LHCN-M2 (cell line): ENCODE measurements at places on chromosomes 3 and 15. TPM values are rescaled to one million over a fixed set of nuclear protein-coding genes. Genes with fewer than 3 reads are reported as not detected.
A peak's percentile ranks its signal among the peaks of the same experiment; 100 is the strongest.

ESYT3 gene
- 0.90 and 1.0 TPM in 2 replicates for total RNA-seq

CFAP100 gene
- total RNA-seq, result not detected in 2 replicates

DNA sequence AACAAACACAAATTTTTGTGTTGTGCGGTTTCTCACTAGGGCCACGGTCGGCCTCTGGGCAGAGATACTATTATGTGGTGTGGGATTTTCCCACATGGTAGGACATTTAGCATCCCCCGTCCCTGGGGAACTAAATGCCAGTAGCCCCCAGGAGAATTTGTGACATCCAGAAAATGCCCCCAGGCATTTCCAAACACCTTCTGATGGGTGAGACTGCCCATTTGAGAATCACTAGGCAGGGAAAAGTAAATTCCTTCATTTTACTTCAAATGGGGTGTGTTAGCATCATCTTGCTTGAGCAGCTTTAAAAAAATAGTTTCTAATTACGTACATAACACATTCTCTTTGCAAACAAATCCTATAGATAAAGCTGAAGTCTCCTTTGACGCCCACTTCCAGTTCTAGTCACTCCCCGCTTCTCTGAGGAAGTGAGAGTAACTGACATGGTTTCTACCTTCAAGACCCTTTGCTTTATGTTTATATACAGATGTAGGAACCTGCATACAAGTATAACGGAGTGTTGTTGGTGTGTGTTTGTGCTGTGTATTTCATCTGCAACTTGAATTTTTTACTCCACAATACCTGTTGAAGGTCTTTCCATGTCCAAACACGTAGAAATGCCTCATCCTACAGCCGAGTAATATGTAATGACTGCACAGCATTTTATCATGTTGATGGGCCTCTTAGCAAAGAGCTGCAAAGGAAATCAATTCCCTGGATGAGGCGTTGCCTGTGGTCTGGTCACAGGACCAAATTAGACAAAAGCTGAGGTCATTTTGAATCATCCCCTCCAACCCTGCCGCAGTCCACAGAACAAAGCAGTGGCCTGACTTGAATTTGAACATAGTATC lies 31.4 kb upstream of the ZBTB38 start:
- DNase-seq, result peak; percentile 91

SOX14 gene
- total RNA-seq, result not detected in 2 replicates

MITF gene
- total RNA-seq, result 5.4 and 7.1 TPM in 2 replicates

DNA sequence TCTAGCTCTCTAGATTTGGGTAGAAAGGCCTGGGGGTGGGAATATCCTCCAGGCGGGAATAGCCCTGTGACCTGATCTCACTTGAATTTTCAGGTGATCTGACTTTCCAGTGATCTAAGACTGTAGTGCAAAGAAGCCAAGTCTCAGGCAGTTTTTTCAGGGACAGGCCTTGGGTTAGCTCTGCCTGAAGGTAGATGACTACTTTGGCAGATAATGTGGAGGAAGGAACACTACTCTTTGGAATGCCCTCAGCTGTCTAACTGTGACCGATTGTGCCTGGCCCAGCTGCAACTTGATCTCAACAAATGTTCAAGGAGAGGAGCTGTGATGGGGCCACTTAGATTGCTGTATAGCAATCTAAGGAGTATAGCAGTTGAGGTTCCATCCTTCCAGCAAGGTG lies 193.7 kb downstream of the TCF12 start:
- DNase-seq, result peak; percentile 70

IGSF10 gene
- under 0.01 and 0.32 TPM in 2 replicates for total RNA-seq

GRCh38 chr3:123319760-123320159 lies 118.0 kb downstream of the SEC22A start:
- no peak for DNase-seq

DNA sequence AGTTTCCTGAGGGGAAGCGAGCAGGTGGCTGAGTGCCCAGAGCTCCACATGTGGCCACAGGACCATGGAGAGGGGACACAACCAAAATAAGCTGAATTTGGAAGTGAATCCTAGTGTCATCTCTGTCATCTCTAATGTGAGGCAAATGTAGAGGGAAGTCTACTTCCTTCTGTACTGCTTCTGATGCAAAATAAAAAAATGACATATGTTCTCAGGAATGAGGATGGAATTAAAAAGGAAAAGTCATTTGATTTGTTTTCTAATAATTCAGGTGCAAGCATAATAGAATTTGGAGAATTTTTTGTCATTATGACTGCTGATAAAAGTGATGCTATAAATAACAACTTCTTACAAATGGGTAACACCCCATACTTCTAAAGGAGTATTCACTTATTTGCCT lies 59.5 kb upstream of the POU1F1 start:
- no peak for DNase-seq

- DNase-seq, result peak; percentile 63
Measured at GRCh38 chr15:61974759-61975158, 85.5 kb downstream of the VPS13C start.

GRCh38 chr15:69609176-69609575 lies 156.6 kb downstream of the RPLP1 start:
- DNase-seq, result peak; percentile 37

GOLGA6L10 gene
- 0.77 and 0.80 TPM in 2 replicates for total RNA-seq

SPTSSB gene
- not detected in 2 replicates for total RNA-seq

DNA sequence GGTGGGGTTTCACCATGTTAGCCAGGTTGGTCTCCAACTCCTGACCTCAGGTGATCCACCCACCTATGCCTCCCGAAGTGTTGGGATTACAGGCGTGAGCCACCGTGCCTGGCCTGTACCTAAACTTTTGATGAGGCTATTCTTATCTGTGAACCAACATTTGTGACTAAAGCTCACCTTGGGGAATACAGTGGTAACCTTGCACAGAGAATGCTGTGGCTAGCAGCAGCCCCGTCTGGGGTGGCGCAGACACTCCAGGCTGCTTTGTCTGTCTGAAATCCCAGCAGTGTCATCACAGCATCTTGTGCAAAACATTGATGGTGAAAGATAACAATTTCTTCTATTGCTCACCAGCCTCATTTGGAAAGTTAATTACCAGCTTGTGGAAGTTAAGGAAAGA lies 58.9 kb downstream of the CMTM8 start:
- no peak for DNase-seq

CYP19A1 gene
- total RNA-seq, result 2.6 TPM in 2 replicates

DNA sequence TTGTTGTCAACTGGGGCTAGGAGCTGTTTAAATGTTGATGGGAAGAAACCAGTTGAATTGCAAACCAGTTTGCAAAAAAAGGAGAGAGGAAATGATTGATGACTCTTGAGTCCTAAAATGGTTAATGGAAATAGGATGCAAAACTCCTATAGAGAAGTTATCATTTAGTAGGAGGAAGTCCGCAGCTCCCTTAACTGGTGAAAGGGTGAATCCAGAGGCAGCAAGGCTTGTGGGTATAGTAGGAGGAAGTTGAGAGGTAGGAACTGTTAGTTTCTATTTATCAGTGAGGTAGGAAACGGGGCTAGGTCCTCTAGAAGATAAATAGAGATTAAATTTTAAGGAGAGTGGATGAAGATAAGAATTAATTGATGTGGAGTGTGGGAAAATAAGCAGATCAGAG lies 15.4 kb downstream of the IREB2 start:
- no peak for DNase-seq

FEM1B gene
- total RNA-seq, result 28.0 and 32.2 TPM in 2 replicates

GRCh38 chr15:75153087-75153486 lies 48.6 kb upstream of the C15orf39 start:
- peak; percentile 51 for DNase-seq
